ENCODE measurements at places on chromosomes 12 and 14.
A peak's percentile ranks its signal among the peaks of the same experiment; 100 is the strongest.

- no peak for DNase-seq
Observed at GRCh38 chr12:66241061-66242043, 52.3 kb downstream of the IRAK3 start.

- DNase-seq, result no peak
Observed at GRCh38 chr12:123029550-123029949, 49.1 kb downstream of the ARL6IP4 start.

- no peak for DNase-seq
Observed at GRCh38 chr12:114221957-114222630, 183.8 kb downstream of the TBX5 start.

- no peak for DNase-seq
Observed at GRCh38 chr12:69661386-69661785, 37.7 kb downstream of the BEST3 start.

DNA sequence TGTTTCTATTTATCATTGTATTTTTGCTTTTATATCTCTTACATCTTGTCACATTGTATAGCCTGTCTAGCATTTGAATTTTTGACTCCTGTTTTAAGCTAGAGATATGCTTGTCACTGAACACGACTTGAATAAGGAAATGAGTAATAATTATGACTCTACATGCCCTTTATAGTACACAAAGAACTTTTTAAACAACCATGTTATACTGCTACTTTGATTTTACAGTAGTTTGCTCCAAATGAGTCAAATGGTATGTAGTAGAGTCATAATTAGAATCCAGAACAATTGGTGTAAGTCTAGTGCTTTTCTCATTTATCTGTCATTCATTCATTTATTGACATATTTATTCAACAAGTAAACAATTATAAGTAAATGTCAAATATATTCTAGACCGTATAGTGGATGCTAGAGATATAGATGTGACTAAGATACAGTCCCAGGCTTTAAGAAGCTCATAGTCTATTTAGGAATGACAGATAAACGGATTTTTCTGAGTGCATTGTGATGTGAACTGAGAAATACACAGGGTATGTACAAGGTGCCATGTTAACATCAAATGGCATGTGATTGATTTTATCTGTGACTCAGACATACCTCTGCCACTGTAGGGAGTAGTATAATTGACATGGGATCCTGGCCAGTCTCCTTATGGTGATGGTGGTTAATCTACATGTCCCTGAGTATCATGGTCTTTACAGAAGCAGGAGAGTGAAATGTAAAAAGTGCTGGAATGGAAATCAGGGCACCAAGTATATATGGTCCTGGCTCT, 799.7 kb downstream of the DIO2 start:
- no peak for DNase-seq

GRCh38 chr14:89351516-89352404, 65.3 kb downstream of the FOXN3 start:
- DNase-seq, result no peak

DNA sequence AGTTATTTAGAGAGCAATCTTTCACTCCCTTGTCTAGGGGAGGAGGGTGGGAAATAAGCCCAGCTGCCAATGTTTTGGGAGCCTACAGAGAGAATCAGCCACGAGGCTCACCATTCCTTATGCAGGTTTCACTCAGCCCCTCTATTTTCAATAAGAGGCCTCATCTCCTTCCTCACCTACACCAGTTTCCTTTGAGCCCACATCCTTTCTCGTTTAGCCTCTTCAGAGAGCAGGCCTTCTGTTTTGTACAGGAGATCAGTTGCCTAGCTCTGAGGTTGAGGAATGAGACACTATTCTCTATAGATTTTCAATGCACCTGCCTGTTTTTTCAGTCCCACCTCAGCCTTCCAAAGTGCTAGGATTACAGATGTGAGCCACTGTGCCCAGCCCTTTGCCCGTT, 17.9 kb downstream of the SNAPC1 start:
- DNase-seq, result no peak

DNA sequence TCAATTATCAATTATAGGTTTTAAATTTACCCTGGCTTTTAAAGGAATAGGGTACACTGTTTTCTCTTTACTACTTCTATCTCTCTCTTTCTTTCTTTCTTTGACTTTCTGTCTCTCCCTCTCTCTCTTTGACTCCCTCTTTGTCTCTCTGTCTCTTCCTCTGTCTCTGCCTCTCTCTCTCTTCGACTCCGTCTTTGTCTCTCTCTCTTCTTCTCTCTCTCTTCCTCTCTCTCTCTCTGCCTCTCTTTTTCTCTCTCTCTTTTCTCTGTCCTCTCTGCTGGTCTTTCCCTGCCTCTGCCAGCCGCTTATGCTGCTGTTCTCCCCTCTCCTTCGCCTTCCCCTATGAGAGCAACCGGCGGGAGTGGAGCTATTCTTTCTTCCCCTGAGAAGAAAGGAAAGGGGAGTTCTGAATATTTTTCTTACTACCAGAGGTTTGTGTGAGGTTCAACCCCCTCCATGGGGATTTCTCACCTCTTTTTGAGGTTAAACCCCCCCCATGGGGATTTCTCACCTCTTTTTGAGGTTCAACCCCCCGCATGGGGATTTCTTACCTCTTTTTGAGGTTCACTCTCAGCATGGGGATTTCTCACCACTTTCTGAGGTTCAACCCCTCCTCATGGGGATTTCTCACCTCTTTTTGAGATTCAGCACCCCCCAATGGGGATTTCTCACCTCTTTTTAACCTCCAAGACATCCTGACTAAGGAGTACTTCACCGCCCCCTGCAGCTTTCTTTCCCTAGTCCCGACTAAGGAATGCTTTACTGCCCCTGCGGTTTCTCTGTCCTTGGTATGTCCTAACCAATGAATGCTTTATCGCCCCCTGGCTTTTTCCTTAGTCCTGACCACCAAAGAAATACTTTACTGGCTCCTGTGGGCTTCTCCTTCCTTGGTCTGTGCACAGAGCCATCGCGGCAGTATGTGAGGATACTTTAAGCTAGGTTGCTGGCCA, 27.4 kb upstream of the DDHD1 start:
- peak; percentile 0 for DNase-seq

DNA sequence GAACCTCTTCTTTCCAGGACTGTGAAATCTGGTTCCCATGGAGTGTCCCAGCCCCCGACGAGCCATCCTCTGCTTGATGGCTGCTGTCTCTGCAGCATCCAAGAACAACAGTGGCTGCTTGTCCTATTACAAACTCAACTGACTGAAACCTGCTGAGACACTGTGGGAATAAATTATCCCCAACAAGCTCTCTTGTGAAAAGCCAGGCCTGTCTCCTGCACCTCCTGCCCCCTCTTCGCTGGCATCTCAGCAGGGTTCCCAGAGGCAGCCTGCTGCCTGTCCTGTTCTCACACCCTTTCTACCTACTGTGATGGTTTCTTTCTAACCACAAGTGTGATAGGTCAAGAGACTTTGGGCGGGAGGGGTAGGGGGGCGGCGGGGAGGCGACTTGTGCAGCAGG, 180.2 kb downstream of the TSPAN9 start:
- DNase-seq, result no peak

DNA sequence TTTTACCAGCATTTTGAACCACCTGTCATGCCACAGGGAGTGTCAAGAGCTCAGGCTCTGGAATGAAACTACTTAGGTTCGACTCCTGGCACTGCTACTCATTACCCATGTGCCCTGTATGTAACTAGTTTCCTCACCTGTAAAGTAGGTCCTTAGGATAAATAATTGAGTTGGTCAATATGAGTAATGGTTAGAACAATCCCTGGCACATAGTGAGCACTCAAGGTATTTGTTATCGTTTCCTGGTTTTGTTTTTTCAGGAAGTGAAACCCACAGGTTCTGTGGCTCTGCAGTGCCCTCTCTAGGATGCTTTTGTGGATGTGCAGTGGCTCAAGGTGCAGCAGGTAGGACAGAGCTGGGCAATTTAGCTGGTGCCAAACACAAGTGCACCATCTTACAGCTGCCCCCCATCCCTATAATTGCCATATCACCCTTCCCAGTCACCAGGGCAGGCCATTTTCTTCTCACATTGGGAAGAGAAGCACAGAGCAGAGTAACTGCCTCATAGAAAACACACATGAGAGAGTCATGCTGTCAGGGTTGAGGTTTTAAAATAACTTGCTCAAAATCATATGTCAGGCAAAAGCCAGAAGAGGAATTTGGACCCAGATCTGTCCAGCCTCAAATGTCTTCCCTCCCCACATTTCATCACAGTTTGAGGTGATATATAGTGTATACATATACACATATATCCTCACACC, 297.5 kb downstream of the RPAP3 start:
- no peak for DNase-seq

GRCh38 chr12:121515615-121516014, 65.2 kb downstream of the KDM2B start:
- no peak for DNase-seq

GRCh38 chr14:97218691-97219430, 421.7 kb downstream of the VRK1 start:
- no peak for DNase-seq

GRCh38 chr14:20601522-20601921, 10.3 kb upstream of the RNASE12 start:
- DNase-seq, result no peak

DNA sequence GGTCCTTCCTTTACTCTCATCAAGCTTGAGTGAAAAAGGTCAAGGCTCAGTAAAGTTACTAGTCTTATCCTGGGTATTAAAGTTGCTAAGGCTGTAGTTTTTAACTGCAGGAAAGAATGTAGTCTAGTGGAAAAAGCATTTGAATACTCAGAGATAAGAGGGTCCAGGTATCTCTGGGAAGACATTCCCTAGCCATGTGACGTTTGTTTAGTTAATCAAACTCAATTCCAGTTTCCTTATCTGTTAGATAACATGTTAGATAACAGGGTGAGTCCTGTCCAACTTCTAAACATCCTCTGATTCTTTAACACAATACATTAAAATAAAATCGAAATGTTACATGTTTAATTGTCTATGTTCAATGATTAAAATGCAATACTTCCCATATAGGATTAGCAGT, 720.7 kb upstream of the LMO3 start:
- no peak for DNase-seq

GRCh38 chr14:23252420-23253333, 14.9 kb downstream of the RNF212B start:
- no peak for DNase-seq

GRCh38 chr12:95205685-95206084, 11.6 kb downstream of the FGD6 start:
- DNase-seq, result no peak

DNA sequence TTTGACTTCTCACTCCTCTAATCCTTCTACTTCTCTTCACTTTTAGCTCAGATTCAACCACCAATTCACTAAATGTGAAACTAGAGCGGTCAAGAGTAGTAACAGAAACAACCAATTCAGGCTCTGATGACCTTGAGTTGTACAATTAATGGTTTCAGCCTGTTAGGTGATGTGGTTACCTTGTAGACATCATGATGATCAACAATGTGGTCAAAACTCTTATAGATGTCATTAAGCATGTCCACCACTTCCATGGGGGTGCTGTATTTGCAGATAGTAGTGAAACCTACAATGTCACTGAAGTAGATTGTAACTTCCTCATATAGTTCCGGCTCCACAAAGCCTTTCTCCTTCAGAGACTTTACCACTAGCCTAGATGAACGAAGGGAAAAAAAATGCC, 54.1 kb upstream of the PLBD1 start:
- no peak for DNase-seq

GRCh38 chr14:39175445-39176262, 600 bp downstream of the PNN start:
- no peak for DNase-seq

GRCh38 chr12:100234166-100234565, 32.7 kb downstream of the DEPDC4 start:
- DNase-seq, result no peak

DNA sequence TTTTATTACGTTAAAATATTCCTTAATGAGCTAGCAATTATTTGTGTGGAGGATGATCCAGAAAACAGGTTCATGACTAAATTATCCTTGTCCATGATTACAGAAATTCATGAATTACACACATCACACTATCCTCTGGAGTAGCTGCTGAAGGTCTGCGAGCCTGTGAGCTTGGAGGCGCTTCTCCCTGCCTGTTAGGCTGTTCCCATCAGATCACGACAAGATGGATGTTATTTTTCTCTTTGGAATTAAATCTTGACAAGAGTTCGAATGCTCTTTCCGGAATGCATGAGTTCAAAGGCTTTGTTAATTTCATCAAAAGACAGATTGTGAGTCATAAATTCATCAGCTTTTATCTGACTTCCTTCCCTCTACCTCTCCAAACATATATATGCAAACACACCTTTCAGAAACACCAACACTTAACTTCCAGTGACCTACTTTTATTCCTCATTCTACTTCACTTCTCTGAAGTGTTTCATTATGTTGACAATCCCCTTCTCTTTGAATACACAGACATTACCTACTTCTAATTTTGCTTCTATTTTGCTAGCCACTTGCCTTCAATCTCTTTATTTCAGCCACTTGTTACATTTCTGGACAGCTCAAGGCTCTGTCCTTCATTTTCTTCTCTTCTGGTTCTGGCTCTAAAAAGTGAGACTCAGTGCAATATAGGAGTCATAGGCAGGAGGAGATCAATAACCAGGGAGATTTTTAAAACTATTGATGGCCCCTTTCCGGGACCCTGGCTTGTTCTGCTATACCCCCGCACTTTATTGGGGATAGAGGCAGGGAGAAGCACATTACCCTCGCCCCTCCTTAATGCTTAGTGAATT, 274.6 kb downstream of the BTG1 start:
- DNase-seq, result no peak

GRCh38 chr12:8057839-8058238, 8.3 kb downstream of the C3AR1 start:
- no peak for DNase-seq

- no peak for DNase-seq
Observed at GRCh38 chr12:106517314-106517713, 65.5 kb upstream of the RFX4 start.

DNA sequence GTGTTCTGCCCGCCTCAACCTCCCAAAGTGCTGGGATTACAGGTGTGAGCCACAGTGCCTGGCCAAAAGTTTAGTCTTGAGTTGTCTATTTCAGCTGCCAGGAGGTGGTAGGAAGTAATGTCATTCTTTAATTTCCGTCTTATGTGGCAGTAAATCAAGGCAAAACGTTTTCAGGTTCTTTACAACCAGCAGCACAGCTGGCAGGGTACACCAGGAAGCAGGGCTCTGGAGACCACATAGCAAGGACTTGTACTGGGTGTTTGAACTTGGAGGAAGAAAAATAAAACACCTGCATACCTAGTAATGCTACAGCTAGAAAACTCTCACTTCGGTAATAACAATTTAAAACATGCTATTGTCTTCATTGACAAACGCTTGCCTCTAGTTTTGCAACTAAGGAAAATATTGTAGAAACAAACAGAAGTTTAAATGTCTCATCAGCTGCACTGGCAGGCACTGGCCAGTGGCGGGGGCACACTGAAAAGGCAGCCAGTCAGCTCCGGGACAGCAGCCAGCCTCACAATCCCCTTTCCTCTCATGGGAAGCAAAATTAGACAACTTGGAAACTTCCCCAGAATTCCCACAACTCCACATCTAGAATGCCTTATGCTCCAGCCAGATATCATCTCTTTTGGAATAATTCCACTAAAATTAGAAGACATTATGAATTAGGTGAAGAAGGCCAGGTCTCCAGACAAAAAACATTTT, 72.2 kb downstream of the CLIP1 start:
- no peak for DNase-seq

Measured in stimulated activated CD8-positive, alpha-beta memory T cell treated with anti-CD3 and anti-CD28 coated beads, Interleukin-7, amount 100 ng/mL, for 1 hour (primary cell).